ENCODE measurements at places on chromosomes 5 and 9.

GRCh38 chr5:39843767-39844166 lies 419.0 kb upstream of the DAB2 start:
- no peak for DNase-seq

DNA sequence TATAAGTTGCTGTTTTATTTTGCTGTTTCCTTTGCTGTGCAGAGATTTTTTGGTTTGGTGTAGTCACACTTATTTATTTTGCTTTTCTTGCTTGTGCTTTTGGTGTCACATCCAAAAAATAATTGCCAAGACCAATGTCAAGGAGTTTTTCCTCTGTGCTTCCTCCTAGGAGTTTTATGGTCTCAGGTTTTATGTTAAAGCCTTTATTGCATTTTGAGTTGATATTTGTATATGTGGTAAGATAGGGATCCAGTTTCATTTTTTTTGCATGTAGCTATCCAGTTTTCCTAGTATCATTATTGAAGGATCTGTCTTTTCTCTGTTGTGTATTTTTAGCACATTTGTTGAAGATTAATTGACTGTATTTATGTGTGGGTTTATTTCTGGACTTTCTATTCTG lies 210.6 kb downstream of the ARHGEF28 start:
- no peak for DNase-seq

- DNase-seq = no peak
Observed at GRCh38 chr9:95511952-95512708, 4.6 kb downstream of the PTCH1 start.

DNA sequence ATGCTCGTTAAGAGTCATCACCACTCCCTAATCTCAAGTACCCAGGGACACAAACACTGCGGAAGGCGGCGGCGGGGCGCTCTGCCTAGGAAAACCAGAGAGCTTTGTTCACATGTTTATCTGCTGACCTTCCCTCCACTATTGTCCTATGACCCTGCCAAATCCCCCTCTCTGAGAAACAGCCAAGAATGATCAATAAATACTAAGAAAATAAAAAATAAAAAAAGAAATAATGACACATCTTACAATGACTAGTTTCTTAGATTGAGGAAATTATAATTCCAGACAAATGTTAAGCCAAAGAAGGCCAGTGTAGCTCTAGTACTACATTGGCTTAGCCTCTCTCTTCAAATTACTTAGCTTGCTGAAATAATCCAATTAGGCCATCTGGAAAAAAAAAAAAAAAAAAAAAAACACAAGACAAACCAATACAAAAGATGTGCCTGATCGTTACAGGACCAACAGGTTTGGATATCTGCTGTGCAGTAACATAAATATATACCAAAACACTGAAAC lies 58.0 kb downstream of the ANXA2R start:
- DNase-seq = no peak

DNA sequence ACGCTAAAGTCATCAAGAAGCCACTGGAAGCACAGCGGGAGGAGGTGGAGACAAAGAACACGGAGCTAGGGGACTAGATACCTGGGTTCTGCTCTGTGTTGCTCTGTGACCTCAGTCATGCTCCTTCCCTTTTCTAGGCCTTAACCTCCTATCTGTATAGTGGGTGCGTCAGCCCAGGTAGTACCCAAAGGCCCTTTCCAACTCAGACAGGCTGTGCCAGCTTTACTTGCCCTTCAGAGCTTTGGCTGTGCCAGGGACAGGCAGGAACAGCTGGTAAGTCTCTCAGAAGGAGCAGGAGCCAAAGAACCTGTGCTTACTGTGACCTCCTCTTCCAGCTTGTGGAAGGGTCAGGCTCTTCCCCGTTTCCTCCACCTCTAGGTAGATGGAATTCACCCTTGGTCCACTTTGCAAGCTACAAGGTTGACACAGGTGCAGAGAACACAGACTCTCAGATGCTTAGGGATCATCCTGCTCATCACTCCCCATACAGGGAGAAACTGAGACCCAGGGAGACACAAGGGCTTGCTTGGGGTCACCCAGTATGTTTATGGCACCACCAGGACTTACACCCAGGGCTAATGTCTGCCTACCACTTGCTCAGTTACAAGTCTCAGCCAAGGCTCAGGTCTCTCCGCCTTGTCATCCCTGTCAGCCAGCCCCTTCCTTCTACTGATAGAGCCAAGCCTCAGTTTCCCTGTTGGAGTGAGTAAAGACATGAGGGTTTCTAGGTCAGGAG lies 1.7 kb downstream of the CCDC69 start:
- DNase-seq = no peak

DNA sequence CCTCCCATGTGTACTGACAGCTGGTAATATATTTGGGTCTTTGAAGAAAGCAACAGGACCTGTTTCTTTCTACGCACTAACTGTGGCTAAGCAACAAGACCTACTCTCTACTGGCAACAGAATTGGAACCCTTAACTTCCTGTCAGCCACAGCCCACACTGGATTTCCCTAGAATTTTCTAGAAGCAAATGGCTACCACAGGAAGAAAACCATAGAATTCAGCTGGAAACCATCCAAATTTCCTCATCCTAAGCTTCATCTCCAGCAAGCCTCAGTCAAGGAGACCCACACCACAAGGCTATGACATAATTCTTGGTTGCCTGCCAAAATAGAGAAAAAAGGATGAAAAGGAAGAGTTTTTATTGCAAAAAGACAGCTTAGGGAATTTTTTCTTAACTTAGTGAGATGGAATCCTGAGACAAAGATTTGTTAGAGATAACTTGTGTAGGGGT lies 171.8 kb upstream of the TNC start:
- no peak for DNase-seq

GRCh38 chr5:113085880-113086409 lies 109.3 kb downstream of the DCP2 start:
- DNase-seq = no peak

- DNase-seq = no peak
Observed at GRCh38 chr9:101652601-101653175, 57.9 kb upstream of the PPP3R2 start.

- no peak for DNase-seq
Observed at GRCh38 chr5:107555425-107556090, 115.2 kb downstream of the EFNA5 start.

GRCh38 chr5:108375768-108376167 lies 6.1 kb downstream of the FBXL17 start:
- DNase-seq = no peak

- no peak for DNase-seq
Observed at GRCh38 chr5:175383350-175383749, 60.6 kb downstream of the DRD1 start.

DNA sequence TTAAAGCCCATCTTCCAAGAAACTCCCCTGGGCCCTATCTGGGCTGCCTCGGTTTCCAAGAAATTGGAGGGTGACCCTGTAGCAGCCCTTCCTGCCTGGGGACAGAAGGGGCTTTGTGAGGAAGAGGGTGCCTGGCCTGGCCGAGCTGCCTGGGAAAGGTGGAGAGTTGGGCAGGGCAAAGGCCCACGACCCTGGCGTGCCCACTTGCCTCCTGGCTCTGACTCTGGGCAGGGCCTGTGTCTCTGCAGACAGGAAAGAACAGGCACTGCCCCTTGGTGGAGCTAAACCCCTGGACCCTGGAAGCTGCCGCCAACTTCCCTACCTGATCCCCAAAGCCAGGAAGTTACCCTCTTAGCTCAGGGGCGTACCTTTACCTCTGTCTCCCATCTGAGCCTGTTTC lies 149.3 kb downstream of the RGS3 start:
- no peak for DNase-seq

- no peak for DNase-seq
Observed at GRCh38 chr5:39130716-39131115, 56.5 kb upstream of the RICTOR start.

- no peak for DNase-seq
Observed at GRCh38 chr9:110835404-110835803, 166.8 kb downstream of the MUSK start.

DNA sequence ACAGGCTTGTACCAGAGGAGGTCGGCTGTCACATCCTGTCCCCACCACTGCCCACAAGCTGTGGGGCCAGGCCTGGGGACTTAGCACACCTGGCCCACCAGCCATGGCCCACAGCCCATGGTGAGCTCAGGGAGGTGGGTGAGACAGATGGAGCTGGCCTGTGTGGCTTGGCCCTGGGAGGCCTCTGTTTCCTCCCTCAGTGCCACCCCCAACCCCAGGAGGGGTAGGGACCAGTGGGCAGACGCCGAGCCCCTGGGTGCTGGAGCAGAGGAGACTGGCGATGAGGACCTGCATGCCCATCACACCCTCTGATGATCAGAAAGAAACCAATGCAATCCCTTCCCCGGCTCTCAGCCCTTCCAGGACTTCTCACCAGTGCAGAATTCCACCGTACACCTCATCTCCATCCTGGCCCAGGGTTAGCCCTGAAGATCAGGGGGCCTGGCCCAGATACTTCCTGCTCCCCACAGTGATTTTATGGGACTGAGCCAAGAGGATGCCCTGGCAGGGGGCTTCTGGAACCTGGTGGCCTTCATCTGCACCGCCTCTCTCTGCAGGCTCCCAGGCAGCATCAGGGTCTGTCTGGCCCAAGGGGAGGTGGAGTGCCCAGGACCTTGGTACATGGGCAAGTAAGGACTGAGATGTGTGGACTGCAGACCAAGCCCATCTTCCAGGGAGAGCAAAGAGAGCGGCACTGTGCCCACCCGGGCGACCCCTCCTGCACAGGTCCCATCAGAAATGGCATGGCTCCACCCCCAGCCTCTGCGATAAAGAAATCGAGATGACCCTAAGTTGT lies 16.9 kb upstream of the NKD2 start:
- DNase-seq = no peak

- no peak for DNase-seq
Observed at GRCh38 chr5:107985144-107985543, 314.4 kb upstream of the EFNA5 start.

- DNase-seq = no peak
Observed at GRCh38 chr5:10427201-10427600, 14.5 kb upstream of the ROPN1L start.

DNA sequence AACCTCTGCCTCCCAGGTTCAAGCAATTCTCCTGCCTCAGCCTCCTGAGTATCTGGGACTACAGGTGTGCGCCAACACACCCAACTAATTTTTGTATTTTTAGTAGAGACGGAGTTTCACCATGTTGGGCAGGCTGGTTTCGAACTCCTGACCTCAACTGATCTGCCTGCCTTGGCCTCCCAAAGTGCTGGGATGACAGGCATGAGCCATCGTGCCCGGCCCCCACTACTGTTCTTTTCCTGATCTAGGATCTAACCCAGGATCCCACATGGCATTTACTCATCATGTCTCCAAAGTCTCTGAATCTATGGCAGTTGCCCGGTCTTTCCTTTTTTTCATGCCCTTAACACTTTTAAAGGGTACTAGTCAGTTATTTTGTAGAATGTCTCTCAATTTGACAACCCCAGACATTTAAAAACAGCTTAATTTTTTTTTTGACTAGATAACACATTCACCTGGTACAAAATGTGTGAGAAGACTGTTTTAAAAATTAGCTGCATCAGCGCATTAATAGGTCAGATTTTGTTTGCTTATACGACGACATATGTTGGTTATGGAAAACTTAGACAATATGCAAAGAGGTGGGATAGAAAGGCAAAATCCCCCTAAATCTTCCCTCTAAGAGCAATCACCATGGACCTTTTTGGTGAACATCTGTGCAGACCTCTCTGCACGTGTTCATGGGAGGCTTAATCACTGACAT lies 46.5 kb downstream of the STOM start:
- no peak for DNase-seq

DNA sequence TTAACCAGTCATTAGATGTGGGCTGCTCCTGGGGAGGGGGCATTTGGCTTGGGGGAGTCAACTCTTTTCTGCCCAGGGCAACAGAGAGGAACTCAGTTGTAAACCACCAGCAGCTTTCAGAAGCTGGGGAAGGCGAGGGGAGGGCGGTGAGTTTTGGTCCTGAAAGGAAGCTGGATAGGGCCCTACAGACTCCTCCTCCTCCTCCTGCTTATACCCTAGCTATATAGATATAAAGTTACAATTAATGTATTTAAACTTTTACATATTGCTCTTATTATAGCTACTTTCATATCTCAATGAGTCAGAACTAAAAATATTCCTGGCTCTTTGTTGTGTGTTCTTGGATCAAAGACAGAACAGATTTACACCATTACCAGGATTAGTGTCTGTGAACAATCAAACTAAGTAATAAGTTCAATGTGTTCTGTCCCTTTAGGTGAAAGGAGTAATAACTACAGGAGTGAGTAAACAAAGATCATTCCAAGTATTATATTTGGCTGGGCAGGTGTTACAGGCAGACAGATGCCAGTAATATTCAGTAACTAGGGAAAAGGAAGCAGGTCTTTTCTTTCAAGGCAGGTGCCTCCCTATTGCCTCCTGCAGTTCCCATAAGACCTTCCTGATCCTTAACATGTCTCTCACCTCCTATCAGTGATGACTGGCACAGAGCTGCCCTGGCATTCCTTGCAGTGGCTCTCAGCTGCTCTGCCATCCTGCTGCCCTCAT lies 20.5 kb upstream of the VPS13A start:
- DNase-seq = no peak

- peak; percentile 92 for DNase-seq
Observed at GRCh38 chr5:132473019-132473531, 17.5 kb downstream of the IRF1 start.

- no peak for DNase-seq
Observed at GRCh38 chr5:96880444-96881164, 4.3 kb downstream of the ERAP2 start.

DNA sequence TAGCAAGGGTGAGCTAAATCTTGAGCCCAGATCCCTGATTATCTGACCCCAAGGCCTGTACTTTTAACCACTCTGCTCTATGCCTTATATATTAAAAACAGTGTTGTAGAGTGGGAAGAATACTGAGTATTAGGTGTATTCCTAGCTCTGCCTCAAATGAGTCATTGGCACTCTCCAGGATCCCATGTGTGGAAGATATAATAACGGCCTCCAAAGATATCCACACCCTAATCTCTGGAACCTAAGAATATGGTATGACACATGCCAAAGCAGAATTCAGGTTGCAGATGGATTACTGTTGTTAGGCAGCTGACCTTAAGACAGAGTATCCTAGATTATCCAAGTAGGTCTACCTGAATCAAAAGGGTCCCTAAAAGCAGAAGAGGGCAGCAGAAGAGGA lies 110.8 kb downstream of the ADRB2 start:
- DNase-seq = no peak

DNA sequence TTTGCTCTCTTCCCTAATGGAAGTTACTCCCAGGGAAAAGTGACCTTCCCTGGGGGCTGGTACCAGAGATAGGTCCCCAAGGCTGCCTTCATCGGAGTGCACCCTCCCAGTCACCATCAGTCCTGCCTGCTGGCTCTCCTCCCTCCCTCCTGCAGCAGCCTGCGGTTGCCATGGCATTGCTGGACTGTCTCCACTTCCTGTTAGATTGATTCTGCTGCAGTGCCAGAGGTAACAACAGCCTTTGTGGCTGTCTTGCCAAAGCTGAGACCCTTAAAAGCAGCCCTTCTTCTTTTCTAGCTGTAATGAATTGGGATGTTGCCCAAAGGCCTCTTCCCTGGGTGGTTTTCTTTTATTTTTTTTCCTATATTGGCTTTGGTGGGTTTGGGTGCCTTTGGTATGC lies 78.1 kb upstream of the PRLR start:
- no peak for DNase-seq

DNA sequence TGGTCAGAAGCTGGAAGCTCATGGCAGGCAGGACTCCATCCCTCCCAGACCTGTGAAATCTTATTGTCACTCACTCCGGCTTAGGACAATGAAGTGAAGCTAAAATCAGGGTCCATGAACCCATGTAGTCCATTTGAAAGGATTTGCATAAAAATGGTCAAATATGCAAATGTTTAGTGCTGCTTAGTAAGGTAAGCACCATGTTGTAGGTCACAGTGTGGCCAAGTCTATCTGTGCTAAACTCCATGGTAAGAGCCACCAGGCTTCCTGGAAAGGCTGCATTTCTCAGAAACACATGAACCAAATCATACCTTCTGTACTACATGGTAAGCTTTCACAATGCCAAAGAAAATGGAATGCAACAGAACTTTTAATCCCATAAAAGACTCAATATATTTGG lies 5.7 kb downstream of the ALG2 start:
- no peak for DNase-seq
